KBM-7 (cell line): ENCODE measurements at places on chromosomes 11 and 22.

GRCh38 chr22:29199702-29200400 is 5.8 kb upstream of the EMID1 start:
- no peak for DNase-seq

DNA sequence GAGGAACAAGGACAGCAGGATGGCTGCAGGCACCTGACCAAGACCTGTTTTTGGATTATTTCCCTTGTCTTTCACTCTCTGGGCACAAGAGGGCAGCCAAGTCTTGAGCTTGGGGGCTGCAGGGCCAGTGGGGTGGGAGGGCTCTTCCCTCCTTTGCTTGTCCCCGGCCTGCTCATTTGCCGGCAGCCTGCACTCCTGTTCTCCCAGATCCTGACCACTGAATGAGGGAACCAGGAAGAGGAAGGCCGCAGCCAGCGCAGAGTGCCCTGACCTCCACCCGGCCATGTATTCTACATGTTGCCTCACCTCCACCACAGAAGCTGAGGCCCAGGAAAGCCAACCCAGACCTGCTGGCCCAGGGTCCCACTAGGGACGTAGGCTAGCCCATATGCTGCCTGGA is 15.5 kb upstream of the NNMT start:
- DNase-seq: peak; percentile 62

DNA sequence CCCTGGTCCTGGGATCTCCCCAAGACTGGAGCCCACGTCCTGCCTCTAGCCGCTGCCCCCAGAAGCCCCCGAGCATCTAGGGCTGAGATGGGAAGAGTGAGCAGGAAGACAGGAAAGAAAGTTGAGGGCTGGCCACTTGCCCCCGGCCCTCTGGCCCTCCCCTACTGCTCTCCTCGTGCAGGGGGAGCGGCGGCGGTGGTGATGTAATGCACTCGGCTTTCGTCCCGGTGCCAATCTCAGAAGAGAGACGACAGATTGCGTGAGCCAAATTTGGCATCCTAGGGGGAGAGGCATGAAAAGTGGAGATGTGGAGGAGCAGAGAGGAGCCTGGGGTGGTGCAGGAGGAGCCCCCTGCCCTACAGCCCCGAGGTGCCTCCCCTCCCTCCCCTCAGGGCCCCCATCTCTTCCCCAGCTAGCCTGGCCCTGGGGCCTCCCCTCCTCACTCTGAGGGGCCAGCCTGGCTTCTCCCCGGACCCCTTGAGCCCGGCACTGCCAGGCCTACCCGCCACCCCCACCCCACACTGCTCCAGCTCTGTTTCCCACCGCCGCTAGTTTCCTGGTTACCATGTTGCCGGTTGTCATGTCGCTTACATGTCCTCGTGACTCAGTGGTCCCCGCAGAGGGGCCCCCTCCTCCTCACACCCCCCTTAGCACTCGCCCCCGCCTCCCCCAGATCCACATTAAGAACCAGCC is 2.5 kb downstream of the KCNJ4 start:
- DNase-seq: no peak

- no peak for DNase-seq
These were observed 4.6 kb downstream of the INSC start for GRCh38 chr11:15119352-15119751.

- no peak for DNase-seq
These were observed 101.5 kb upstream of the NNMT start for GRCh38 chr11:114194702-114195101.
